ENCODE measurements at places on chromosomes 12 and 14.

DNA sequence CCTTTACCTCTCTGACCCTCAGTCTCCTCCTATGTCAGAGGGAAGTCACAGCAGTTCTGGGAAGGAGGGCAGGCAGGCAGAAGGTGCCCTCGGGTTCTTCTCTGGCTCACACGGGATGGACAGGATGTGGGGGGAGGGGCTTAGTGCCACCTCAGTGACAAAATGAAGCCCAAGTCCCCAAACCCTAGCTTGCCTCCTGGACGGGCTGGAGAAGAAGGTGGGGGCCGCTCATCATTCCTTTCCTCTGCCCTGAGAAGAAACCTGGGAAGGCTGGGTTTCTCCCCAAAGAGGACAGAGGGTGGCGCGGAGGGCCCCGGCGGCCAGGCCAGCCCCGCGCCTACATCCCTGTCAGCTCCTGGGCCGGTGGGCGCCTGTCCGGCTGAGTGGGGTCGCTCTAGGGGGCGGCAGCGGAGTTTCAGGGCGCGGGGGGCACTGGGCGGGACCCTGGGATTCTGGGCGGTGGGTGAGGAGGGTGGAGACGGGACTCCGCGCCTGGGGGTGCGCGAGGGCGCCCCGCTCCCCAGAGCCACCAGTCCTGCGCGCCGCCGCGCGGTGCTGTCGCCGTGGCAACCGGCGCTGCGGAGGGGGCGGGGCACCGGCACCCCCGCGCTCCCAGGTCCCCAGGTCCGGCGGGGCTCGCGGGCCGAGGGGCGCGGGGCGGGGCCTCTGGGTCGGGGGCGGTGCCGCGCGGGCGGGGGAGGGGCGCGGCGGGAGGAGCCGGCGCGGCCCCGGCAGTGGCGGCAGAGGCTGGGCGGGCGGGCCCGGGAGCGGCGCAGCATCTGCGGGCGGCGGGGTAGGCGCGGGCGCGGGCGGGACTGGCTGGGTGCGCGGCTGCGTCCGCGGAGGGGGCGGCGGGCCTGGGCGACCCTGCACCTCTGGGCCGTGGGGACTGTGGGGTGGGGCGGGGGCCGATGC lies at the start of gene TMEM121:
TMEM121 (plus strand) TSS at position 723 of the 915 bp plus-strand sequence. CDS start 2,252 bp downstream, outside the sequence.
- peak; percentile 74 for DNase-seq

GRCh38 chr14:66009089-66009488 lies 477.1 kb upstream of the CCDC196 start:
- no peak for DNase-seq

DNA sequence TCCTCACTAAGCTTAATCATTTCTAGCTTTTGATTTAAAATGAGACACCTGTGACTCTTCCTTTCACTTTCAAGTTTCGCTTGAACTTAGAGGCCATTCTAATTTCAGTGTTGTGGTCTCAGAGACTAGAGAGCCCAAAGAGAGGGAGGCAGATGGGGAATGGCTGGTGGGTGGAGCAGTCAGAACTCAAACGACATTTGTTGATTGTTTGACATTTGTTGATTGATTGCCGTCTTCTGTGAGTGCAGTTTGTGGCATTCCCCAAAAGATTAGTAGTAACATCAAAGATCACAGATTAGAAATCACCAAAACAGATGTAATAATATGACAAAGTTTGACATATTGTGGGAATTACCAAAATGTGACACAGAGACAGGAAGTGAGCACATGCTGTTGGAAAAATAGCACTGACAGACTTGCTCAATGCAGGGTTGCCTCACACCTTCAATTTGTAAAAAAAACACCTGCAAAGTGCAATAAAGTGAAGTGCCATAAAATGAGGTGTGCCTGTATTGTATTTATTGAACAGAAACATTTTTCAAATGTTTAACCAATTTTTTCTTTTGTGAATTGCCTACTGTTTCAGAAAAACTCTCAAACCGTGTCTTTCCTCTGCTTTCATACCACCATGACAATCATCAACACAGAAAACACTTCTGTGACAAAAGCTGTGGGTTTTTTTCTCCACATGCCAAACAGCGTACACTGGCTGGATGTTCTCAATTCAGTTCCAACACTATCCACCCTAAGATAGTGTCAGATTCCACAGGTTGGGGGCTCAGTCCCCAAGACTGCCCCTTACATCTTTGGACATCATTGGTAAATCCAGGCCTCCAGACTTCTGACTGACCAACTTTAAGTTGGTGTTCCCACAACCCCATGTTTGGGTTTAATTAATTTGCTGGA lies 376.3 kb upstream of the RGS6 start:
- DNase-seq = no peak

GRCh38 chr12:130281153-130281799 lies 56.4 kb upstream of the PIWIL1 start:
- DNase-seq = no peak

DNA sequence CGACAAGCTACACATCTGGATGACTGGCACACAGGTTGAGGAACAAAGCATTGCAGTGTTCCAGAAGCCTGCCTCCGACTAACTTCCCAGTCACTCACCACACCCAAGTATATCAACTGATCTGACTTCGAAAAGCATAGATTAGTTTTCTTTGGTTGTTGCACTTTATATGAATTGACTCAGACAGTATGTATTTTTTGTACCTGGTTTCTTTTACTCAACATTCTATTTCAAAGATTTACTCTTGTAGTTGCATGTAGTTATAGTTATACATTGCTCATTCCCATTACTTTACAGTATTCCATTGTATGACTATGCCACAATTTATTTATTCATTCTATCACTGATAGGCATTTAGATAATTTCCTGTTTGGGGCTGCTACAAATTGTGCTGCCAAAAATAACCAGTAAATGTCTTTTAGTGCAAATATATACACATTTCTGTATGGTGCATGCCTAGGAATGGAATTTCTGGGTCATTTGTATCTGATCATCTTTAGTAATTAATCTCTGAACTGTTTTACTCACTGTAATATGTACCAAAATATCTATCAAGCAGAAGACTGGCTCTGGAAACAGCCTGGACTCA lies 17.8 kb downstream of the PLCZ1 start:
- no peak for DNase-seq

GRCh38 chr12:24921251-24922038 lies 27.5 kb downstream of the BCAT1 start:
- no peak for DNase-seq

- no peak for DNase-seq
These were observed 201.4 kb upstream of the IGF1 start for GRCh38 chr12:102681747-102682146.

DNA sequence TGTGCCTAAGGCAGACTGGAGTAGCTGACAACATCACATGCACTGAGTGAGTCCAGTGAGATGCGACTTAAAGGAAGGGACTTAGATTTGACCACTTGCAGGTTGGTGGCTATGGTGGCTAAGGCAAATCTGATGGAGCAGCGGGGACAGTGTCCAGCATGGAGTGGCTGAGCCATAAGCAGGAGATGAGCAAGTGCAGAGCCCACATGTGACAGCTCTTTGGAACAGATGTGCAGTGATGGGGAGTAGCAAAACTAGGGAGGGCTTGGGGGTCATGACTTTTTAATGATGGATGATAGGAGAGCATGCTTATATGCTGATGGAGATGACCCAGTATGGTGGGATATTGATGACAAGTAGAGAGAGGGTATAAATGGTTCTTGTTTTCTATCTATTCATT lies 80.2 kb downstream of the PELI2 start:
- DNase-seq = no peak

DNA sequence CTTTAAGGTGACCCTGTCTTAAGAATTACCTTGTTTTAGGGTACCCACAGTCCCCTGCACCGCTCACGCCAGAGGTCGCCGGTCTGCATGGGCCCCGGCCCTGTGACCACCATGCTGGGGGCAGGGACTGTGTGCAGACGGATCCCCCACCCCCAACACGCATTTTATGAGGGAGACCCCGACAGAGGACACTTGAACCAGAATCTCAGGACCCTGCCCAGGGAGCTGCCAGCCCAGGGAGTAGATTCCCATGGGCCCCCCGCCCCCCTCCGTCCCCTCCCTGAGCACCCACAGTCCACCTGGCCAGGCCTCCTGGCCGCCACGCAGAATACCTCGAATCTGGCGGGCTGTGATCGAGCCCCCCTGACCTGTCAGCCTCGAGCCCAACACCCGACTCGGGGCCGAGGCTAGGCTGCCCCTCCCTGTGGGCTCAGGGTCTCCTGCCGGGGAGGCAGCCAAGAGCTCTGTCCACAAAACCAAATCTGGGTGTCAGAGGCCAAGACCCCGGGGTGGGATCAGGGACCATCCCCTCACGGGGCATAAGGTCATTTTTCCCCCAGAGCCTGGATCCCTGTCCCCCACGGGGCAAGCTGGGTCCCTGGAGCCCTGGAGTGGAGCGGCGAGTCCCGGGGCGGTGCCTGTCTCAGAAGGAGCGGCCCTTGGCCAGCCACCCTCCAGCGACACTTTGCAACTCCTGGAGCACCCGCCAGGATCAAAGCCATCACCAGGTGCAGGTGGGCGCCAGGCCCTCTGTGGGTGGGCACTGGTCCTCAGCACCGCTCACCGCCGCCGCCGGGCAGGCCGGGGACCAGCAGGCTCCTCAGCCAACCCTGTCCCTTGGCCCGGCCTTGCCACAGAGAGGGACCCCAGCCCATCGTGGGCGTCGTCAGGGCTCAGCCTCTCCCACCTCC lies 155.8 kb upstream of the PKP2 start:
- no peak for DNase-seq

GRCh38 chr14:94380225-94381148 lies 7.9 kb downstream of the SERPINA1 start:
- no peak for DNase-seq

Data from right cardiac atrium (tissue), 5 donors.